ENCODE measurements at places on chromosomes 6 and 20.

DNA sequence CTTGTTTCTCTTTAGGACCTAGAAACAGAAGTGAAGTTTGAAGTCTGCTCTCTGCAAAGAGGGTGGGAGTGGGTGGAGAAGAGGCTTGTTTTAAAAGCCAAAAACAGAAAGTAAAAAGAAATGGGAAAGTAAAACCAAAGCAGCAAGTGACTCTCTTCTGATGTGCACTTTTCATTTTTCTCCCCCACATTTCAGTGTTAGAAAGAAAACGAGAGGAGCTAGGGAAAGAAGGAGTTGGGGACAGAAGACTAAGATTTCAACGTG lies 1.3 kb downstream of the C6orf141 start:
- DNase-seq: no peak

DNA sequence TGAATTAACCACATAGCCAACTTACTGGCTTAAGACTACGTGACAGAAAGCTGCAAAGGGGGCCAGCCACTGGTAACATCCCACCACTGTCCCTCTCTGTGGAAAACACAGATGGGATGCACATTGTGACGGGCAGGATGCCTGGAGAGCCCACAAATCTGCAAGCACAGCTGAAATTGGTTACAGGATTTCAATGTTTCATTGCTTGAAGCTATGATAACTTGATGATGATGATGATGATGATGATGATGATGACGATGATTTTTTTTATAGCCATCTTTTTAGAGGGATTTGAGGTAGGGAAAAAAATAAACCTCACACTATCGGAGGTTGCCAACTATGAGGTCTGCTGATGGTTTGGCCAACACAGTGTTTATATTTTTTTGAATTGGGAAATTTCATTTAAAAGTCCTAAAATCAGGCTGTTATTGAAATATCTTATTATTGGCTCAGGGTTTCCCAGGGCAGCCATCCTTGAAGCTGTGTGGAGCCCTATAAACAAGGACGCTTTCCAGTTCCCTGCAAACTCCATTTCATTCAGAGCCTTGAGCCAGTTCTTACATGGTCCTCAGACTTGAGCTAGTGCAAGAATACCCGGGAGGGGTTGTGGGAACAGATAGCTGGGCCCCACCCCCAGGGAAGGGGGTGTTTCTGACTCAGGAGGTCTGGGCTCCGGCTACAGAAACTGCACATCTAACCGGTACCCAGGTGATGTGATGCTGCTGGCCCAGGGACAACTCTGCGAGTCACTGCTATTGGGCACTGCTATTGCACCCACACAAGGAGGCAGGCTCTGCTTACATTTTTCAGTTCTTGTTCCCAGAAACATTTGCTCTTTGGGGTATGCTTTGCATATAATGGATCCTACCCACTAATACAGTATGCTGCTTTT lies 27.1 kb downstream of the BCAS1 start:
- no peak for DNase-seq

- peak; percentile 90 for DNase-seq
These were observed 38.8 kb downstream of the SRC start for GRCh38 chr20:37384683-37385174.

DNA sequence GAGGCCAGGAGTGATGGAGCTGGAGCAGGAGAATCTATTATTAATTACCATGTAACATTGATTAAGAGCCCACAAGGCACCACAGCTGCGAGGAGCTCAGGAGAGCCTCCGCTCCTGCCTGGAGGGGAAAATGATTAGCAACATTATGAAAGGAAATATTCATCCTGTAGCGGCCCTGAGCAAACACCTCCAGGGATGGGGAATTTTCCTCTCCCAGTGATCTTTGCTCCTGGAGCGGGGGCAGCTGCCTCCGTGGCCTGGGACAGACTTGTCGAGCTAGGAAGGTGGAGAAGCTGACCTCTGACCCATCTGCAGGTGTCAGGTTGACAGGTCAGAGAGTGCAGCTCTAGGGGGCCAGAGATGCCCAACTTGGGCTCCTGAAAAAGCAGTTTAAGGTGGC lies 40.1 kb upstream of the SIRPA start:
- no peak for DNase-seq

GRCh38 chr20:25076731-25077609 lies 5.0 kb downstream of the VSX1 start:
- DNase-seq: no peak

GRCh38 chr20:63433756-63434531 lies 38.5 kb downstream of the KCNQ2 start:
- DNase-seq: no peak
